ENCODE measurements at places on chromosomes 12 and 14.

- no peak for DNase-seq
Measured at GRCh38 chr12:124217508-124218242, 77.2 kb upstream of the RFLNA start.

GRCh38 chr12:119649202-119649808, 18.6 kb upstream of the PRKAB1 start:
- DNase-seq: no peak

GRCh38 chr12:28378736-28379135, 188.5 kb downstream of the CCDC91 start:
- DNase-seq: no peak

DNA sequence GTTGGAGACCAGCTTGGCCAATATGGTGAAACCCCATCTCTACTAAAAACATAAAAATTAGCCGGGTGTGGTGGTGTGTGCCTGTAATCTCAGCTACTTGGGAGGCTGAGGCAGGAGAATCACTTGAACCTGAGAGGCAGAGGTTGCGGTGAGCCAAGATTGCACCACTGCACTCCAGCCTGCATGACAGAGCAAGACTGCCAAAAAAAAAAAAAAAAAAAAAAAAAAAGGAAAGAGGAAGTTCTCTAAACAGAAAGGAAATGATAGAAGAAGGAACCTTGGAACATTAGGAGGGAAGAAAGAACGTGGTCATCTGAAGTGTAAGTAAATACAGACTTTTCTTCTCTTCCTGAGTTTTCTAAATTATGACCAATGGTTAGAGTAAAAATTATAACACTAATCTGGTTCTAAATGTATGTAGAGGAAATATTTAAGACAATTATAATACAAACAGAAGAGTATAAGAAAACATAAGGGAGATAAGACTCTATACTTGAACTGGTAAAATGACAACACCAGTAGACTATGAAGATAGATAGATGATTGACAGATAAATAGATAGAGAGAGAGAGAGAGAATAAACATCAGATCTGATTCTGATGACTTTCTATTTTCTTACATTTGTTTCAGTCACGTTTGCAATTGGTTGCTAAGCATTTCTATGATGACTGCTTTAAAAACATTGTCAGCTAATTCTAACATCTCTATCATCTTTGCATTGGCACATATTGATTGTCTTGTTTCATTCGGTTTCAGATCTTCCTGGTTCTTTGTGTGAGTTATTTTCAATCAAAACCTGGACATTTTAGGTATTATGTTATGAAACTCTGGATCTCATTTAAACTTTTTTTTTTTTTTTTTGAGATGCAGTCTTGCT, 12.9 kb upstream of the CORO1C start:
- no peak for DNase-seq

GRCh38 chr12:92143258-92143657, 2.4 kb downstream of the BTG1 start:
- no peak for DNase-seq

DNA sequence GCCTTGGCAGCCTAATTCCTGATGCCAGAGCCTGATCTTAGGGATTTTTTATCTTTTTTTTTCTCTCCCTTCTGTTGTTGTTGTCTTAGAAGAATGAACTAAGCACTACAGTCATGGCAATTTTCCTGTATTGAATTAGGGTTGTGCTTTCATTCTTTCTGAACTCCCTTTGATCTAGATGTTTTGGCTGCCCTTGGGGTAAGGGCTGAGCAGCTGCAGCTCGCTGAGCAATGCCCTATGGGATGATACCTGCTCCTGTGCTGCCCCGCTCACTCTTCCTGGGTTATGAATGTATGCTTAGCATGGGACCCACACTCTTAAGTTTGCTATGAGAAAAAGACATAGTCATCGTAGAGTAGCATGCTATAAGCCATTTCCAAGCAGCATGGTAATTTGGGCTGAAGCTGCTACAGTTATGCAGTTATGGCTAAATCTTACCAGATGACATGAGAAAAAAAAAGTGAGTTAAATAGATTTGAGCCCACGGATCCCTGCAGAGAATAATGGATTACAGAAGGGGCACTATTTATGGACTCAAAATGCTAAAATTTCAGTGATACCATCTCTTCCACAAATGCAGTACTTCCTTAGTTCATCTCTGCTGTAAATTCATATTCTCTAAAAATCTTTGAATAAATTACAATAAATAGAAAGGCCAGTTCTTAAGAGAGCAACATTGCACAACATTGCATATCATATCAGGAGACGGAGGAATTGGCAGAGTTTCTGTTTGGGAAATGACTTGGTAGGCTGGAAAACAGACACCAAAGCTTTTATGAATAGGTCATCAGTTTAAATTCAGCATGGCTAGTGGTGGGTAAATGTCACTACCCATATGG, 79.2 kb upstream of the PTHLH start:
- no peak for DNase-seq

Measured in NCI-H2107 (cell line).